ENCODE measurements at places on chromosomes 16 and 17.
A peak's percentile ranks its signal among the peaks of the same experiment; 100 is the strongest.

- DNase-seq = no peak
Measured at GRCh38 chr17:79028496-79029326, 4.7 kb downstream of the C1QTNF1 start.

- no peak for DNase-seq
Measured at GRCh38 chr16:81513204-81514040, 68.8 kb downstream of the CMIP start.

- no peak for DNase-seq
Measured at GRCh38 chr16:83847371-83848225, 39.8 kb downstream of the HSBP1 start.

- DNase-seq = no peak
Measured at GRCh38 chr17:39173080-39173479, 7.1 kb upstream of the ARL5C start.

GRCh38 chr16:25052530-25052929 is 37.4 kb upstream of the ARHGAP17 start:
- DNase-seq = no peak

- no peak for DNase-seq
Measured at GRCh38 chr17:61486135-61487120, 34.2 kb downstream of the TBX4 start.

DNA sequence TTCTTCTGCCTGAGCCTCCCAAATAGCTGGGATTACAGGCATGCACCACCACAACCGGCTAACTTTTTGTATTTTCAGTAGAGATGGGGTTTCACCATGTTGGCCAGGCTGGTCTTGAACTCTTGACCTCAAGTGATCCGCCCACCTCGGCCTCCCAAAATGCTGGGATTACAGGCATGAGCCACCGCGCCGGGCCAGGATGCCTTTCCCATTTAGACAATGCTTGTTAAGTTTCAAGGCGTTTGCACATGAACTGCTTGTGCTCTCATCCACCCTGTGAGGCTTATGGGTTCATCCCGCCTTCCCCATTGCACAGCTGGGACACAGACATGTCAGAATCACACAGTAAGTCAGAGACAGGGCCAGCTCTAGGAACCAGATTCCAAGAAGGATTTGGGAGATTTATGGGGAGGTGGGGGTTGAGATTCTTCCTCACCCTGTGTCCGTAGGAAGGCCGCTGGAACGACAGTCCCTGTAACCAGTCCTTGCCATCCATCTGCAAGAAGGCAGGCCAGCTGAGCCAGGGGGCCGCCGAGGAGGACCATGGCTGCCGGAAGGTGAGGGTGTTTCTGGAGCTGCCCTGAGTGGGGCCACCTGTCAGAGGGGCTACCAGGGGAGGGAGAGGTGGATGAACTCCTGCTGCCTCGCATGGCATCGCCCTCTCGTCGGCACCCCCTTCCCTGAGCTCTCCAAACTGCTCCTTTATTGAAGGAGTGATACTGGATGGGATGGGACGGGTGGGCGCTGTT is 46.3 kb downstream of the MRC2 start:
- no peak for DNase-seq

DNA sequence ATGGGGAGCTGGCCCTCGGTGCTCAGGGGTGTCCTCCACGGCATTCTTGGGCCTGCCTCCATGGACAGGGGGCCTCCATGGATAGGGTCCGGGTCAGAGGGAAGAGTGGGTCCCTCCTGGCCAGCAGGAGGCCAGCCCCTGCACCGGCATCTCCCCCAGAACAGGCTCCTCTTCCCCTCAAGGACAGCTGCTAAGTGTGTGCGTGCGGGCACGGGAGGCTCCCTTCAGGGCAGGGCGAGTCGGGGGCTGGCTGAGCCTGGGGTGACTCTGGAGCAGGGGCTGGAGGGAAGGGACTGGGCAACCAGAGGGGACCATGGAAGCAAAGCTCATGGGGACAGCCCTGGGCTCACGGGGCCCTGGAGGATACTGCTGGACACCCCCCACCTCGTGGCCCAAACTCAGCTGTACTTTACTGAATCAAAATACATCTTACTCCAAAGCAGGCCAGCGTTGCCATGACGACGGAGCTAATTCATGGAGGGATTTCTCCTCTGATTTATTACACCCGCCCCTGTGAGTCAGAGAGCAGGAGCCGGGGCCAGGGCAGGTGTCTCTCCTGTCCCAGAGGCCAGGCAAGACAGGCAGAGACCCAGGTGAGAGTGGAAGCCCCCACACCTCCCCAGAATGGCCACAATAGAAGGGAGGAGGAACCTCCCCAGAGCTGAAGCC is 2.1 kb downstream of the CASKIN1 start:
- no peak for DNase-seq

DNA sequence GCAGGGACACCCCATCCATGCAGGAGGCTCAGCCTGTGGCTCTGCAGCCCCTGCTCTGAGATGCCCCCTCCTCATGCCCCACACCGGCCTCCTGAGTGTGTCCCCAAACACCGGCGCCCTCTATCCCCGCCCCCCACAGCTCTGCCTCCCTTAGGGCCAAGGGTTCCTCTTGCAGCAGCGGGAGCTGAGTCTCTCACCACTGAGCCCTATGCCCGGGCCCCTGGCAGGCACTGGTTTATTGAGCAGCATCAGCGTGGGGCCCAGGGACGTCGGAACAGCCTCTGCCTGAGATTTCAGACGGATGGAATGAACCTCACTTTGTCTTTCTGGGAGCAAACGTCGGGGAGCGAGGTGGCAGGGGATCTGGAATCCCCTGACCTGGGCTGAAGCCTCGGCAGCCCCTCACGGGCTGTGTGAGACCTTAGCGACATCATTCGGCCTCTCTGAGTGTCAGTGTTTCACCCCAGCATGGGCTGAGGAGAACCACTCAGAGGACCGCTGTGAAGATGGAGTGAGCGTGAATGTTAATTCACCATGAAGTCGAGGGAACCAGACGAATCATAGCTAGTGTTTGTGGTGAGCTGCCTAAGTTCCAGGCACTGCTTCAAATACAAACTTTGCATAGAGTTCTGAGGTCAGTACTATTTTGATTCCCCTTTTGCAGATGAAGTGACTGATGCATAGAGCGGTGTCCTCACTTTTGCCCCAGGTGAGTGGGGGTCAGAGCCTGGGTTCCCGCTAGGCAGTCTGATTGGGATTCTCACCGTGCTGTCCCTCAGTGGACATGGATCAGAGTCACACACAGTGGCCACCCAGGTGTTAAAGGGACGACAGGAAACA is 5.3 kb upstream of the C16orf74 start:
- no peak for DNase-seq

- no peak for DNase-seq
Measured at GRCh38 chr17:46958041-46958591, 20.9 kb downstream of the RPRML start.

DNA sequence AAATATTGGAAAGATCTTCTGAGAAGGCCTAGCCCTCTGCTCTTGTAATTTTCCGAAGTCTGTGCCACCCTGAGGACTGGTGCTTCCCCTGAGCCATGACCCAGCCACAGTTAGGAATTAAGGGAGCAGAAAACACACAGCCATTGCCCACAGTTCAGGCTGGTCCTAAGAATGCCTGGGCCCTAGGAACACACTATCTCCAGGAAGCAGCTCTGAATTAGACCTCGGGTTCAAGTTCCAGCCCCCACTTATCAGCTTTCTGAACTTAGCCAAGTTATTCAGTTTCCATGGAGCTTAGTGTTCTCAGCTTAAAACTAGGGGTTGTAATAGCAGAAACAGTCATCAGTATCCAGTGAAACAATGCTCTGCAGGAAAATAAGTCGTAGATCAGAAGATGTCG is 56.0 kb downstream of the CDH13 start:
- no peak for DNase-seq

- DNase-seq = no peak
Measured at GRCh38 chr16:54633943-54634362, 296.7 kb upstream of the IRX5 start.

DNA sequence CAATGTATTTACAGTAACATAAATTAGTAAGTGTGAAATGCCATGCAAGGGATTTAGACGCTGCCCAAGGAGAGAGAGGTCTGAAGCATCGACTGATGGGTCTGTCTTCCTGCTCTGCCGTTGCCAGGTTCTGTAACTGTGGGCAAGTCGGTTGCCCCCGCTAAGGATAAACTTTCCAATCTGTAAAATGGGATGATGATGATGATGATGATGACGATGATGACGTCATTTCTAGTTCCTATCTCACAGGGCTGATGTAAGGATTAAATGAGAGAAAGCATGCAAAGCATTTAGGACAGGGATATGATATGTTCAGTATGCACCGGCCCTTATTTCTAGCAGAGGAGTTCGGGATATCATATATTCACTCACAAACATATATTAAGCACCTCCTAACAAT is 54.8 kb downstream of the C17orf67 start:
- DNase-seq = no peak

DNA sequence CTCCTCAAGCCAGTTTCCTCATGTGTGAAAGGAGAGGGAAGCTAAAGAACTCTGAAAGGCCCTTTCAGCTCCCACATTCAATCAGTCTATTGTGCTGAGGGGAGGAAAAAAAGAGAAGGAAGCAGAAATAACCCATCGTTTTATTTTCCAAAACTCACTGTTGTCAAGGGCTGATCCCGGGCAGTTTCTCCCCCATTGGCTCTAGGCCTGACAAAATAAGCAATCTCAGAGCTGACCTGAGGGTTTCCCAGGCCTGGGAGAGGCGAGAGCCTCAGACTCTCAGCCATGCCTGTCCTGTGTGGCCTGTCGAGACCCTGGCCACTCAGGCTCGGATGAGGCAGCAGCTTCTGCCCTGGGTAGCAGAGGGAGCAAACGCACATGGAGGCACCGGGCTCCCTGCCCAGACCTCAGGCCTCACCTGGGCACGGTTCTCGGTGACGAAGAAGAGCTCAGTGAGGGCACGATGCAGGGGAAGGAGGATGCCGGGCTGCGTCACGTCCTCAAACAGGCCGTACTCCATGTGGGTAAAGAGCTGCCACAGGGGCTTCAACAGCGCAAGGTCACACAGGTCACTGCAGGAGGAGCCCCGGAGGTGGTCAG is 45.0 kb upstream of the ATP2A3 start:
- no peak for DNase-seq

GRCh38 chr16:11201498-11202259 is 54.3 kb downstream of the SOCS1 start:
- DNase-seq = peak; percentile 12

- DNase-seq = peak; percentile 43
Measured at GRCh38 chr17:48878920-48879898, 13.4 kb upstream of the ATP5MC1 start.

- no peak for DNase-seq
Measured at GRCh38 chr17:30421592-30421991, 42.9 kb downstream of the CPD start.

DNA sequence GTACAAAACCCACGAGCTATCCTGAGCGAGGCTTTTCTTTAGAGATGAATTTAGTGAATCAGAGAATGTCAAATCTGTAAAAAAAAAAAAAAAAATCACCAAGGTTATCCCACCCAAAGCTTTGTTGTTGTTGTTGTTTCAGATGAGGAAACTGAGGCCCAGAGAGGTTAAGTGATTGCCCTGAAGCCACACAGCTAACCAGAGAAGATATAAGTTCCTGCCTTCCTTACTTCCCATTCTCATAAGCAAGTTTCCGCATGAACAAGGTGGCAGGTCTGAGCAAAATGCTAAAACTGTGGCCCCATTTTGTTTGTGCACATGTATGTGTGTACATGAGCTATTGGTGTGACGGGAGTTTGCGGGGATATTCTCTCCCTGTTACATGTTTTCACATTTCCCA is 352.1 kb upstream of the ZFHX3 start:
- no peak for DNase-seq

DNA sequence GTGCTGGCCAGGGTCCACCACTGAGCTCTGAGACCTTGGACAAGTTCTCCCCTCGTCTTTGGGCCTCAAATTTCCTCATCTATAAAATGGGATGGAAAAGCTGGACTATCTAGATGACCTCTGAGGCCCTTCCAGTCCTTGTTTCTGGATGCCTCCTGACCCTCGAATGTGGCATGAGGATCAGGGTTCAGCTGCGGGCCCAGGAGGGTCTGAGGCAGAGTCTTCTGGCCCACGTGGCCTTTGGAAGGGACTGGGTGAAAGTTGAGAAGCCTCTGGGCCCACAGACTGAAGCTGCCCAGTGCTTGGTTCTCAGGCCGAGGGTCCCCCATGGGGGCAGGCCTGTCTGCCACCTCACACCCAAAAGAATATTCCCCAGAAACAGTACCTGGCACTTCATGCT is 16.9 kb upstream of the MRPS23 start:
- DNase-seq = no peak

Data from stimulated activated CD4-positive, alpha-beta T cell treated with anti-CD3 and anti-CD28 coated beads, Interleukin-1b, Interleukin-23, amount 100 ng/mL, for 48 hours (primary cell).